Activated CD4-positive, alpha-beta T cell treated with anti-CD3 and anti-CD28 coated beads for 24 hours (primary cell): ENCODE measurements at places on chromosomes 1 and 21.

DNA sequence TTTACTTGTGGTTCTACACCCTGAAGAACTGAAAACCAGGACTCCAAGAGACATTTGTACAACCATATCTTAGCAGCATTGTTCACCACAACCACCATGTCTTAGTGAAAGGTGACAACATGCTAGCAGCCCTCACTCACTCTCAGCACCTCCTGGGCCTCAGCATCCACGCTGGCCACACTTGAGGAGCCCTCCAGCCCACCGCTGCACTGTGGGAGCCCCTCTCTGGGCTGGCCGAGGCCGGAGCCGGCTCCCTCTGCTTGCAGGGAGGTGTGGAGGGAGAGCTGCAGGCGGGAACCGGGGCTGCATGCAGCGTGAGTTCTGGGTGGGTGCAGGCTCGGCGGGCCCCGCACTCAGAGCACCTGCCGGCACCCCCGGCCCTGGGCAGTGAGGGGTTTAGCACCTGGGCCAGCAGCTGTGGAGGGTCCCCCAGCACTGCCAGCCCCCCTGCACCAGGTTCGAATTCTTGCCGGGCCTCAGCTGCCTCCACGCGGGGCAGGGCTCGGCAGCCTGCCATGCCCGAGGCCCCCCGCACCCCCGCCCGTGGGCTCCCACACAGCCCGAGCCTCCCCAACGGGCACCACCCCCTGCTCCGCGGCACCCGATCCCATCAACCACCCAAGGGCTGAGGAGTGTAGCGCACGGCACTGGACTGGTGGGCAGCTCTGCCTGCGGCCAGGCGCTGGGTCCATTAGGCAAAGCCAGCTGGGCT, 9.2 kb downstream of the C1orf159 start:
- no peak for DNase-seq

GRCh38 chr1:88618331-88618730, 65.7 kb upstream of the PKN2 start:
- DNase-seq = no peak

DNA sequence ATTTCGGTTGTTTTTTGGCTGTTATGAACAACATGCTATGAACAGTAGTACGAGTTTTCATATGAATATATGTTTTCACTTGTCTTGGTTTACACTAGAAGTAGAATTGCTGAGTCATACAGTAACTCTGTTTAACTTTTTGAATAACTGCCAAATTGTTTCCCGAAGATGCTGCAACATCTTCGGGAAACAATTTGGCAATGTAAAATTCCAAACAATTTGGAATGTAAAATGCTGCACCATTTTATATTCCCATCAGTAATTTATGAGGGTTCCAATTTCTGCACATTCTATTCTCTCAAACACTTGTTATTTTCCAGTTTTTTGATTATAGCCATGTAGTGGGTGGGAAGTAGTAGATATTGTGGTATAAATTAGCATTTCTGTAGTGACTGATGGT, 11.6 kb downstream of the PCBP3 start:
- DNase-seq = no peak

GRCh38 chr1:36285443-36286101, 20.6 kb upstream of the SH3D21 start:
- no peak for DNase-seq

DNA sequence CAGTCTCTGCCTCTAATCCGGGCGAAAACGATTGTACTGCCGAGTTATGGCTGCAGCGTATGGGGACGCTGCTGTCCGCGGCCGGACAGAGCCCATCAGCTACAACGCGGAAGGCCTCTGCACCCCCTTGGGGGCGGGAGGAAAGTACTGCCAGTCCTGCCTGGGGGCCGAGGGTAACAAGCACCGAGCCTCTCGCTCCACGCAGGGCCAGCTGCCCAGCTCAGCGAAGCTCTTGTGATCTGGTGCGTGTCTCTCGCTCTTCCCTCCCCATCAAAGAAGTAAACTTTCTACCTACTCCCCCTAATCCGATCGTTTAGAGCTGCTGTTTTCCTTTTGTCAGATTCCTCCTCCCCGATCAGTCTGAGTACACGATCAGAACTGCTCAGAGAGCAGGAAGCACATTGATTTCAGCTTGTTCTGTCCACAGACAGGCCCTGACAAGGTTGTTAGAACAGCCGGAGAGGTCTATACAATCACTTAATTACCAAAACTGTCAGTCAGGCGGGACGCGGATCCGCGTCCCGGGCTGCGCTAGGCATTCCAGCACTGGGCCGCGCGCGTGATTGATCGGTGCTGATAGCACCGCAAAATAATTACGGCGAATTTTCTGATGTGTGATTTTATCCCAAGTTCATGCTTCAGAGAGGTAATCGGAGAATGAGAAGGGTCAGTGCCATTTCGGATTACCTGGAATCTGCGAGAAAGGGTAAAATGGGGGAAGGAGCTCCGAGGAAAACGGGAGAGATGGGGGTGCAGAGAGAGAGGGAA, 8.7 kb upstream of the BARHL2 start:
- no peak for DNase-seq

DNA sequence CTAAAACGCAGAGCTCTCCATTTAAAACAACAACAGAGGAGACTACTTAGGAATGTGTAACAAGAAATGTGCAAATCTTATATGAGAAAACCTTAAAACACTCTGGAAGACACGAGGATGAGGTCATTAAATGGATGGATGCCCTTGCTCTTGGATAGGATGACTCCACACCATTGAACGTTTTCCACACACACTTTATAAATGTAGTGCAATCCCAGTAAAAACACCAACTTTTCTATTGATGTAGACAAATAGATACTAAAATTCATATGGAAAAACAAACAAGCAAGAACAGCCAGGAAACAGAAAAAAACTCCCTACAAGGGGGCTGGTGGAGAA, 18.4 kb upstream of the COL6A1 start:
- DNase-seq = no peak

- DNase-seq = no peak
Measured at GRCh38 chr1:165772739-165773138, 4.1 kb upstream of the TMCO1 start.

- DNase-seq = no peak
Measured at GRCh38 chr21:44800971-44801467, 601 bp downstream of the UBE2G2 start.

DNA sequence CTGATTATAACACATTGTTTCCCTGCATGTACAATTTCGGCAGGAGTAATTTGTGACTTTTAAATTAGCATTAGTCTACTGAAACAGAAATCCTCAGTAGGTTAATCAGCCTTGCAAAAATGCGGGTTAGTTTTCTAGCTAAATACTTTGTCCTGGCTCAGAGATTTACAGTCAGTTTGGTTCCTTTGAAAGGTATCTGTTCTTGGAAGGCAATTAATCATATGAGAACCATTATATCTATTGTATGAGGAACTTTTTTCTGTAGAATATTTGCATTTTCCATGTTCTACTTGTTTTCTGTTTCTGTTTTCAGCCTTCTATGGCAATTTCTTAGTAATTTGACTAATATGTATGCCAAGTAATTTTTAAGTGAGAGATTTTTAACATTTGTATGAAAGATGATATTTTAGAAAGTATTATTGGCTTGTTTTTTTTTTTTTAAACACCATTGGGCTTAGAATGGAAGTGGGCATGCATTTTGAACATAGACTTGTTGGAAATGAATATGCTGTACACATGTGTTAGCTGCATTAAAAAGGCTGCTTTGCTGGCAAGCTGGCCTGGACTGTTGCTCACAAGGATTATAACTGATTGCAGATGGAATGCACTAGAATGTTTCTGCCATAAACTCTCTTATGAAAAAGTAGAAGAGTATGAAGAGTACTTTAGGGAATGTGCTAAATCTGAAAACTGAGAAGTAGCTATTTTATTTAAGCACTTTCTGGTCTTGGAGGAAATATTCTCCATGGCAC, 26.2 kb downstream of the KIF1B start:
- DNase-seq = no peak

DNA sequence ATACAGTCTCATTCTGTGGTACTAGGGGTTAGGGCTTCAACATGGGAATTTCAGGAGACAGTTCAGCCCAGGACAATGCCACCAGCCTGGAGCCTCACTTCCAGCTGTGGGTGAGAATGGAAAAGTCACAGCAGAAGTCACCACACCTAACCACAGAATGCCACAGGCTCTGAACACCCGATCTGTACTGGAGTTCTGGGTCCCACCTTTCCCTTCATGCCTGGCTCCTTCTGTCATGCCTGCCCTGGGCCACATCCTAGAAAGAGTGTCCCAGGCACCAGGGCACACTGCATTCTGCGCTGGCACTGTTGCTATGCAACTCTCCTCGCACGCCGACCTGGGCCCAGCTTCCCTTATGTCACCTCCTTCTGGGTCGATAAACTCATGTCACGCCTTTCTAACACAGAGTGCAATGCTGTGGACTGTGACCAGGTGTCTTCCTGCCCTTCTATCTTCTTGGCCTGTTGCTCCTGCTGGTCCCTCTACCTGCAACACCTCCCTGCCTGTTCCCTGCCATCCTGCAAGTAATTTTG, 21.2 kb downstream of the RCSD1 start:
- no peak for DNase-seq

DNA sequence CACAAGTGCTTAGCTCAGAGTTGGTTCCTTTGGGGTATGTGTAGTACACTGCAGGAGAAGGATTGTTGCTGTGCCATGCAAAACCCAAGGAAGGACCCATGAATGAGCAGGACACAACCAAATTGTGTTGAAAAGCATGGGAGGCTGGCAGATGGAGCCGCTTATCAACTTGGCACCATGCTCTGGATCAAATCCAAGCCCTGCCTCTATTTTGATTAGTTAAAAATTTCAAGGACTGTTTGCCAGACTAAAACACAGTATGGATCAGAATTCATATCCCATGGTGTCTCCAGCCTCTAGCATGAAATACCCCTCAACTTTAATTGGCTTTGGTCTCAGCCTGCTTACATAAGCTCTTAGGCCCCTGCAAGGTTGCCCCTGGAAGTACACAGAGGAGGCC, 27.8 kb downstream of the CCDC185 start:
- no peak for DNase-seq

DNA sequence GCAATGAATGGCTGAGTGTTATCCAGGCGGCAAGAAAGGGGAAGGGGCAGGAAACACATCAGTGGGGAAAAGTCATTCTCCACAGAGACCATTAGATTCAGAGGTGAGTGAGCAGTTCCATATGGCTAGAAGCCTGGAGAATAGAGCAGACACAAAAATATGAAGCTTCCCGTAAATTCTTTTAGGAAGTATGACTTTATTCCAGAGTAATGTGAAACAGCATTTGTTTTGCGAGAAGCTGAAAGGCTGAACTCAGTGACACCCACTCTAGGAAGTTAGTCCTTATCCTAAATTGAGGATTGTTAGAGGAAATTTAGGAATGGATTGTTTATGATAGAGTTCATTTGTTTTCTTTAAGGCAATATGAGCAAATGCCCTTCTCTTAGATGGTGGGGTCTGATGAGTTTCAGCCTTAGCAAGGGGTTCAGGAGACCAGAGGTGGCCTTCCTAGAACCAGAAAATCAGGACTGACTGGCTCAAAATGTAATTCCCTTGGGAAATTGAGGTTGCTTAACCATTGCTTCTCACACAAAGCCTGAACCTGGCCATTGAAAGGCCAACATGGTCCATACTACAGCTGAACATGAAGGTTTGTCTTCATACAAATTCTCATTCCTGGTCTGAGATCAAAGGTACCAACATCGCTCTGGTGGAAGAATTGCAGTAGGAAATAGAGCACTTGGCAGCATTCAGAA, 167.5 kb downstream of the TPR start:
- DNase-seq = no peak
